ENCODE measurements at places on chromosomes 7 and 10.

DNA sequence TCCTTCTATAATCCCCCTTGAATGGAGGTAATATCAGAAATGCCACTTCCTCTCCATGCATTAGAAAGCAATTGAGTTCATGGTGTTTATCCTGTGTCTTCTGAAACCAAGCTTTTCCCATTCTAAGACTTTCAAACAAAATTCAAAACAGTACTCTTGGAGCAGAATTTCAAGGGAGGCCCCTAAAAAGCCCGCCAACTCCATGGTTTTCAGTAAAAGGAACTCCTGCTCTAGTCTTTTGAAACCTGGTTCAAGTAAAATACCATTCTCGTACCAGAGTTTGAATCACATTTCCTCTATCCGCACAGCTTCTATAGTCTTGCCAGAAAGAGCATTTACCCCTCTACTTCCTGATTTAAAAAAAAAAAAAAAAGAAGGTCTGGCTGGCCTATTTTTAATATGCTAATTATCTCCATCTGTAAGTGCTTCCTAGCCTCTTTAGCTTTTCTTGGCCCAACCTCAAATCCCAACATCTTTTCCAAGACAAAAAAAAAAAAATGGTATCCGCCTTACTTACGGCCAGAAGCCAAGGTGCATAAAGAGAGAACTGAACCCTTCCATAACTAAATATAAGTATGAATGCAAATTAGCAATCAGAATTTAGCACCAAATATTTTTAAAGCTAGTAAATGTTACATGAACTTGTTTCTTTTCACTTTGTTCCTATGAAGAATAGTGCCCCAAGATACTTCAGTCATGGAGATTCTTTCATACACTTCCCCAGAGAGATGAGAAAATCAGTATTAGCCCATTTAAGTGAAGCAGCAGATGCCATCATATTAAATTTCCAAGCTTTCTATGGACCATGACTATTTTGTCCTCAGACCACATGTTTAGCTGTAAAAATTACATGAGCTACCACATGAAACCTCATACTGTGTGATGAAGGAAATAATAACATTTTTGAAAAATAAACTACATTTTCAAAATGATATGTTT is 199.9 kb upstream of the FAM3C start:
- no peak overlapping the region for H3K4me3 ChIP-seq
- H3K4me1 ChIP-seq, result no peaks in the 10 kb centered on the region
- no peak for DNase-seq
- no peaks in the 10 kb centered on the region for H3K27me3 ChIP-seq

DNA sequence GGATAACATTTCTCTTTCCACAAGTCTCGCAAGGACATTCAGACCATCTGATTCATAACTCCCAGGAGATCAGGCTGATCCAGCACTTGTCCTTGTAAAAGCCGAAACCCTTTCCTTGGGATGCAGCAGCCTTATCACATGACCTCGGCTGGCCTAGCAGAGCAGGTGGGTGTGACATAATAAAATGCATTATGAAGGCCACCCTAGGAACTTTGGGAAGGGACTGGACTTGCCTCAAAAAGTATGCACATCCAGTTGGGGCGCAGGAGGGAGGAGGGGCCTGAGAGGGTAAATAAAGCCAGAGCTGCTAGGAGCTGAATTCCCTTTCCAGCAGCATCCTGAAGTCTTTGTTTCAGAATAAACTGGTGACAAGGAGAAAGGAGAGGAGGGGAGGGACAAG is 260.8 kb downstream of the SNX13 start:
- H3K4me1 ChIP-seq, result peaks cover 7% of the 10 kb centered on the region
- H3K4me3 ChIP-seq, result no peak overlapping the region
- DNase-seq, result no peak
- no peaks in the 10 kb centered on the region for H3K36me3 ChIP-seq

DNA sequence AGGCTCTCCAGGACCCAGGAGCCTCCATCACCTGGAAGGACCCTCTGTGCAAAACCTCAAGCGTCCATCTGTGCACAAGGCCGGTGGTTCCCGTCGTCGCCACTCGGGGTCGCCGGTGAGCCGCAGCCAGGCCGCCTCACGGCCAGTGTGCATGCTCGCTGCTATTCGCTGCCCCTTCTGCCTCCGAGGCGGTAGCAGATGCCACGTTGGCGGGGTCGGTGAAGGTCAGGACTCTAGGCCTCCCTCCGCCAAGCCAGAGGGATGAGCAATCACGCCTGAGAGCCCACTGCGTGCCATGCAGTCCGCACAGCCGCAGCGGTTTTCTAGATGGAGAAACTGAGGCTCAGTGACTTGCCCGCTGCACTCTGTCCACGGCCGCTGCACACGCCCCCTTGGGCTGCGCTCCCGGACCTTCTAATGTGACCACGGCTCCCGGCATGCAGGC is 5.7 kb downstream of the UPK3B start:
- H3K4me3 ChIP-seq, result no peak overlapping the region
- no peak overlapping the region for H3K27ac ChIP-seq
- no peaks in the 10 kb centered on the region for H3K36me3 ChIP-seq
- no peaks in the 10 kb centered on the region for H3K27me3 ChIP-seq

DNA sequence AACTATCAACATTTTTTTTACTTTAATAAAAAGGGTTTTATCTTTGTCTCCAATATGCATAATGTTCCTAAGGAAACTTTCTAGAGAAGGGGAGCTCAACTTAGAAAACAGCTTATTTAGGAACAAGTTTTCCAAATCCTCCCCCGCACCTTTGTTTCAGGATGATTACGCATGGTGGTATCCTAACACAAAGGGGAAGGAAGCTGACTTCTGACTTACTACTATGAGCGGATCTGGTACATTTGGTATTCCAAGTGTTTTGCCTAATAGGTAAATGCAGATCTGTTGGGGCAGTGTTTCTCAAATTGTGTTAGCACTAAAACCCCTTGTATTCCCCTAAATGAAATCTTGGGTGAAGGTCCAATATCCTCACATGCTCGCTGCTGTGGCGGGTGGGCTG is 229.3 kb upstream of the KLF14 start:
- H3K27ac ChIP-seq, result no peak overlapping the region
- peaks cover 2% of the 10 kb centered on the region for H3K4me1 ChIP-seq
- H3K27me3 ChIP-seq, result no peaks in the 10 kb centered on the region
- H3K36me3 ChIP-seq, result no peaks in the 10 kb centered on the region

- no peak for DNase-seq
- H3K4me3 ChIP-seq, result no peak overlapping the region
- no peaks in the 10 kb centered on the region for H3K27me3 ChIP-seq
Observed at GRCh38 chr10:60594476-60595051, 183.7 kb upstream of the CDK1 start.

Measured in endothelial cell (in vitro differentiated cells).